ENCODE measurements at places on chromosomes 3 and 15.

- no peak for DNase-seq
These were observed 13.9 kb upstream of the RHO start for GRCh38 chr3:129514563-129514962.

DNA sequence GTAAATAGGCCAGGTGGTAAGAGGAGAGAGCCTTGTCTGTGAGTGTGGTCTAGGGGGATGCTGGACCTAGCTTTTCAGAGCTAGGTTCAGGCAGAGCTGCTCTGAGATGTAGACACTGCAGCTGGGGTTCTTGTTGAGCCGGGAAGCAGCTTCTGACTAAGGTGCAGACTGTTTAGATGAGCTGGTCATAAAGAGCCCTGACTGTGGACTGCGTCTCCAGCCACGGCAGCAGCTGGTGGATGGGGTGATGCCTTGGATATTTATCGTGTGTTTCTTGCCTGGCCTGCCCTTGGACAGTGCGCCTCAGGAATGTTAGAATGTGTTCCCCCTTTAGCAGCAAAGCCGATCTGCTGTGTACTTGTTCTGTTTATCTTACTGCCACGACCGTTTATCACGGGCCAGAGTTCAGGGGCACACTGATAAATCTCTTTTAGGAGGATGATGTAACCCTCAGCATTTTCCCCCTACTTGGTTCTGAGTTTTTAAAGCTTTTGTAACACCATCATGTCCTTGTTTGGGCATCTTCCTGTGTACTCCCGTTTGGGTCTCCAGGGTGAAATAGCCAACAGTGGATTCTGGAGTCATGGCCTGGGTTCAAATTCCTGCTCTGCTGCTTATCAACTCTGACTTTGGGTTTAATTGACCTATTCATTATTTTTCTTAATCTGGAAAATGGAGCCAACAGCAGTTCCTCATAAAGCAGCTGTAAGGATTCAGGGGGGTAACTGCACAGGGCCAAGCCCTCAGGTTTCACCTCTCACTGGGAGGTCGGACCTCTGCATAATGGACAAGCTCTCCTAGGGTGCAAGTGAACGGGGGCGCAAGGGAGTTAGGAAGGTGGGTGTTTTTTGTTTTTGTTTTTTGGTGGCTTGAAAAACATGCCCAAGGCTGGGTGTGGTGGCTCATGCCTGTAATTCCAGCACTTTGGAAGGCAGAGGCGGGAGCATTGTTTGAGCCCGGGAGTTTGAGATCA is 51.4 kb downstream of the FLNB start:
- DNase-seq: peak; percentile 97

DNA sequence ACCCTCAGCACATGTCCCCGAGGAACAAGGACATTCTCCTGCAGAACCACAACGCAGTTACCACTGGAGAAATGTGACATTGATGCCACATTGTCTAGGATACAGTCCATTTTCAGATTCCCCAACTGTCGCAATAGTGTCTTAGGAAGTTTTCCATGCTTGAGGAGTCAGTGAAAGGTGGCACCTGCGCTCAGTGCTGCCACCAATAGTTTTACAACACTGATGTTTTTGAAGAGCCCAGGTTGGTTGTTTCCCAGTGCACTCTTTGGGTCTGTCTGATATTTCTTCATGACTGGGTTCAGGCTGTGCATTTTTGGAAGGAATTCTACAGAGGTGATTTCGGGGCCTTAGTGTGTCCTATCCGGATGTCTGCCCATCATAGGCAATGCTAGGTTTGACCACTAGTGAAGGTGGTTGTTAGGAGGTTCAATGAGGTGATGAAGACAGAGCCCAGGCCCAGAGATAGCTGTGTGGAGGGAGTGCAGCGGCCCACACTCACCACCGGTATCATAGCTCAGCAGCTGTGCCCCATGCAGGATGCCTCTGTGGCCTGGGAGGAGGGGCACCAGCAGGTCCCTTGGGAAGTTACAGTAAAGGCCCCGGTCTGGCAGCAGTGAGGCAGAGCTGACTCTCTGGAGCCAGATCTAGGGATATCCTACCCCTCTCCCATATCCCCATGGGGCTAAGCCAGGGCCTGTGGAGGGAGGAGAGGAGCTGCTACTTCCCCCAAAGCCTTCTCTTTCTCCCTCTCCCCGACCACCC is 96.6 kb downstream of the DNAJB8 start:
- no peak for DNase-seq

GRCh38 chr3:162742159-162742717 is 1245.6 kb downstream of the OTOL1 start:
- DNase-seq: no peak

GRCh38 chr3:167067787-167068161 is 312.3 kb downstream of the ZBBX start:
- DNase-seq: no peak

DNA sequence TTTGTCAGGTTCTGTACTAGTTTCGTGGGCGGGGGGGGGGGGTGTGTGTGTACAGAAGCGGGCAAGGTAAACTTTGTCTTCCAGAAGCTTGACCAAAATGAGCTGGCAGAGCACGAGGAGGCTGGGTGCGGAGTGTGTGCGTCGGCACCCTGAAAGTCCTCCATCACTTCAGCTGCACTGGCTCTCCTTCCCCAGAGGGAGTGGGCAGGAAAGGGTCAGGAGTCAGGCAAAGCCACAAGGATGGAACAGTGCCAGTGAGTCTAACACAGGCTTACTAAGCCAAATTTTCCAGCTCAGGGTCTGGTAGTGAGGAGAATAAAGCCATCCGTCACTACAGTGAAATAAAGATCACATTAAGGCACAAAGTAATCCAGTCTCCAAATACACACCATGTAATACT is 11.9 kb upstream of the SH3GL3 start:
- DNase-seq: no peak

DNA sequence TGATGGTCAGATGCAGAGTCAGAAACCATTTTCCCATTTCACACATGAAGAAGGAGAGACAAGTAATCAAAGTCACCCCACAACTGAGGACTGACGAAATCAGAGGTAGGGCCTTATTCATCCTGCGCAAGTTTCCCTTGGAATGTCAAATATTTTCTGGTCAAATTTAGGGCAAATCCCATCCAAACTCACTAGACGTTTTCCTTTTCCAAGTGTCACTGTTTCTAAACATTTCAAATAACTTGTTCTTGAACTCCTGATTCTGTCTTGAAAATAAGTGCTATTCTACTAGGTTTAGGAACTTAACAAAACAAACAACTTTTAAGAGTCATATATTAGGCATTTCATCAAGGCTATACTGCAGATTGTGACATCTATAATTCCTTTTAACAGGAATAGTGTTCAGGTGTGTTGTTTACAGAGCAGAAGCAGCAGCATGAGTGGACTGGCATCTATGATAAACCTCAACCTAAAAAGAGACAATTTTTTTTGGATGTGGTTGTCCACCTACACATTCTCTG is 40.7 kb downstream of the SUMF1 start:
- DNase-seq: peak; percentile 47
